ENCODE measurements at places on chromosomes 12 and 14. TPM values are rescaled to one million over a fixed set of nuclear protein-coding genes. Genes with fewer than 3 reads are reported as not detected.

The TTC6 gene
- polyA plus RNA-seq, result under 0.01 TPM

The PCED1B gene
- 1.8 TPM for polyA plus RNA-seq

The FAM186B gene
- polyA plus RNA-seq, result 0.56 TPM

The ERC1 gene
- polyA plus RNA-seq, result 5.5 TPM

The AKAP5 gene
- 0.04 TPM for polyA plus RNA-seq

The TBC1D30 gene
- 6.6 TPM for polyA plus RNA-seq

The CLEC4D gene
- not detected for polyA plus RNA-seq

The BMP4 gene
- polyA plus RNA-seq, result 2.0 TPM
